ENCODE measurements at places on chromosomes 7 and 10.
A peak's percentile ranks its signal among the peaks of the same experiment; 100 is the strongest.

DNA sequence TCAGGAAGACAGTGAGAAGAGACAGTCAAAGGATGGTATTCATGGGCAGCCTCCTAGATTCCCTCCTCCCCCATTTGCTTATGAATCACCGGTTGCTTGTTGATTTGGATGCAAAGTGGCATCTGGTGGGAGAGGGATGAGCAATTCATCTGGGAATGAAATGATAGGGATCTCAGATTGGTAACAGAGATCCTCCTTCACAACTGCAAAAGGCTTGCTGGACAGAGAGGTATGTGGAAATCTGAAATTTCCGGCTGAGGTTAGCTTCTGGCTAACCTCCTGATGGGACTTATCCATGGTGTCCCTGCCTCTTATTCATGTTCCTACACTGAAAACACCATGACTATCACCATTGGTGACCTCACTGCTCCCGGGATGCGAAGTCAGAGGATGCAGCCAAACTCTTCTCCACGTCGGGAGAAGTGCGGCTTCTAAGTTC is 48.4 kb upstream of the PODXL start:
- ATAC-seq, result no peak

GRCh38 chr10:91313-91712 is 42.2 kb upstream of the TUBB8 start:
- no peak for ATAC-seq

- ATAC-seq, result no peak
Observed at GRCh38 chr10:21604651-21605050, 70.6 kb downstream of the MLLT10 start.

GRCh38 chr10:111316722-111317212 is 239.9 kb downstream of the ADRA2A start:
- ATAC-seq, result no peak

GRCh38 chr7:121878918-121879464 is 6.0 kb downstream of the PTPRZ1 start:
- no peak for ATAC-seq

GRCh38 chr10:127384532-127384931 is 164.6 kb upstream of the NPS start:
- ATAC-seq, result no peak

DNA sequence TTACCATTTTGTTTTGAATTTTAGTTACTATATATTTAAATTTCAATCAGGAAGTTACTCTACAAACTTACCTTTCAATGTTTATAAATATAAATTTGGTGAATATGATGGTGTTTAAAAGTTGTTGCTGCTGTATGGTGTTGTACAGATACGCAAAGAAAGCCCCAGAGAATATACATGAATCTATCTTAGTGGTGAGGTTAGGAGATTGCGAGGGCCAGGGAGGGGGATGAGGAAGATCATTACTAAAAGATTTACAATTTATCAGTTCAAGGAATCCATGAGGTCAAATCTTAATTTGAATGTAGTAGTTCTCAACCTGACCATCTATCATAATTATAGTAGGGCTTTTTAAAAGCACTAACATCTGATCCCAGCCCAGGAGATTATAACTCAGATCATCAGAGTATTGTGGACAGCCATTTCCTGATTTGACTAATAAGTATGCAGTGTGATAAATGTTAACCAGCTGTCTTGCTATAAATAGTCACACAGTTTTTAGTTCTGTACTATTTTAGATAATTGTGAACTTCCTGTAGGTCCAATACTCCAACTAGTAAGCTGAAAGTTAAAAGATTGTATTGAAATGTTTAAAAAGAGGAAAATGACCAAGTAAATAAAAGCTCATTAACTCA is 23.6 kb downstream of the FAM3C start:
- peak; percentile 91 for ATAC-seq

GRCh38 chr10:91198781-91199180 is 21.7 kb upstream of the PCGF5 start:
- peak; percentile 37 for ATAC-seq

DNA sequence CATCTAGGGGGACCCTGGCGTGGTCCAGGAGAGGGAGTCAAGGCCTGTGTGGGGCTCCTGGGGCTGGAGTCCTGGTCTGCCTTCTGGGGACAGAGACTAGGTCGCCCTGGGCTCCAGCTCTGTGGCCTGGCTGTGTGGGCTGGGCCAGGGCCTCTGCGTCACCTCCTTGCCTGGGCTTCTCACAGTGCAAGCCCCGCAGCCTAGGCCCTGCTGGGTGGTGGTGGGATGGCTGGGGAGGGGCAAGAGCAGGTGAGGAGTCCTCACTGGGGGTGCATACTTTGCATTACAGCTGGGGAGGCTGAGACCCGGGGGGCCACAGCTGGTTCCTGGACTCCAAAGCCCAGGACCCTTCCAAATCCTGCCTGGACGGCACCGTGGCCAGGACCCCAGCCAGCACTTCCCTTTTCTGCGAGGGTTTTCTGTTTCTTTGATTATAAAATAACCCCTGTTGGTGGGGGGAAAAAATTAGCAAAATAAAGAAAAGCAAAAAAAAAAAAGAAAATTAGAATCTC is 23.5 kb downstream of the PWWP2B start:
- ATAC-seq, result no peak

DNA sequence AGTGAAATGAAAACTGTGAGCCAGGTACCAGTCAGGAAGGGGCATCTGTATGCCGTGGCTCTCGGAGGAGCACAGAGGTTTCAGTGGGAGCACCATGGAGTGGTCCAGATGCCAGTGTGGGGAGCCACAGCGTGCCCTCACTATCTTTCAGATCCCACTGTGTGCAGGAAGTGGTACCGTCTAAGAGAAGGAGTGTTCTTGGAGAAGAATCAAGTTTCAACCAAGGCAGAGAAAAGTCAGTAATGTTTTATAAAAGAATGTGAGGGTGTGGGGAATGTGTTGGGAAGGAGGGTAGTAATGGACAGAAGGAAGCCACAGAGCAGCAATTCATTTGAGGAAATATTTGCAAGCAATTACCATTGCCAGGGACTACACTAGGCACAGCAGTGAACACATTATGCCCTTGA is 35.6 kb downstream of the PRKAR2B start:
- ATAC-seq, result no peak

- ATAC-seq, result no peak
Observed at GRCh38 chr10:59098387-59098786, 78.1 kb upstream of the PHYHIPL start.

GRCh38 chr10:22103701-22104470 is 100.4 kb upstream of the DNAJC1 start:
- ATAC-seq, result peak; percentile 55

- no peak for ATAC-seq
Observed at GRCh38 chr10:12650538-12651298, 301.4 kb downstream of the CAMK1D start.

DNA sequence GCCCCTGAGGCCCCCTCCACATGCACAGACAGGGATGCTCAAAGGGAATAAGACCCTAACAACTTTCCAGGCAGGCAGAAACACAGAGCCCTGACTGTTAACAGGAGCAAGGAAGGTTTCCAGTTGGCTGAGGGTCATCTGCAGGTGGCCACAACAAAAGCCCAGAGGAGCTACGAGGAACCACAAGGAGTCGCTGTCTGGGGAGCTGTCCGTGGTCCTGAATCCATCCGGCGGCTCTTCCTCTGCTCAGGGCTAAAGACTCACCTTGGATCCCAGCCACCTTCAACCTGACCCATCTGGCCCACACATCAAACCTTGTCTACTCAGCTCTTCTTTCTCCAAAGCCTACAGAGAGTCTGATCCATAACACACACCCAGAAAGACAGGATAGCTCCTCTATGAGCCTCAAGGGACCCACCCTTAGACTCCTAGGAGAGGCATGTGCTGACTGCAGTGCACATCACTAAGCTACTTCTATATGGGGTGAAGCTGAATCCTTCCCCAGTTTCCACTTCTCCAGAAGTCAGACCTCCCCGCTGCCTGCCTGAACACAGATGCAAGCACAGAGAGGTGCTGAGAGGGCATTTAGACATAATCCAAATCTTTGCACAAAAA is 104.0 kb downstream of the SLIT1 start:
- peak; percentile 58 for ATAC-seq

- ATAC-seq, result no peak
Observed at GRCh38 chr10:96074776-96075175, 31.4 kb downstream of the CCNJ start.

GRCh38 chr7:134986363-134987251 is at the start of gene AGBL3:
Gene AGBL3, plus strand, starts transcription at chr7:134986508. Its CDS starts 1,426 bp downstream, at chr7:134987934.
- peak; percentile 96 for ATAC-seq

DNA sequence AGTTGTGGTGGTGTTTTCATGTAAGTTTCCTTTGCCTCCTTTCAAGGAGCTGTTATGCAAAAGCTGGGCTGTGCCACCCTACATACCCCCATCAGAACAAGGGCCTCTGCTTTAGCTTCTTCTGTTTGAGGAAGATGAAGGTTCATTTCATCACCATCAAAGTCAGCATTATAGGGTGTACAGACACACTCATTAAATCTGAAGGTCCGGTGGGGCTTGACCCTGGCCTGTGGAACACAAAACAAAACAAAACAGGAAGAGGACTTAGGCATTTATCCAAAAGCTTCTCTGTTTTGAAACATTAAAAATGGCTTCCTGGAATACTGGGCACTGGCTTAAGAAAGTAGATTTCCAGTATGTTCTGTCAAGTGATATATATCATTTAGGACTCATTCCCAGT is 15.8 kb downstream of the POLR3A start:
- no peak for ATAC-seq

DNA sequence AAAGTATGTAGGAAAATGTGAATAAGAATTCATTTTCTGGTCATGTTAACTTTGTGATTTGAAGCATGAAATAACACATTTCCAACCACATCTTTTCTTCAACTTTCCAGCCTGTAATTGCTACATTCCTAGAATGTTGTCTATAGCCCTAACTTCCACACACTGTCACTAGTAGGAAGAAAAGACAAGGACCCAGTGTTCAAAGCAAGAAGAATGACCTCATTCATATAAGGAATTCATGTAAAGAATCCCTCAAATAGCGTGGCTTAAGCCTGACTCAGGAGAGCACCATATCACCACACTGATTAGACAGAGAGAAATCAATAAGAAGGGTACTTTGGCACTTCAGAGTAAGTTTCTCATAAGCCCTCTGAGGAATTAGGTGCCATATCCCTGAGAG is 318.7 kb upstream of the CHRM2 start:
- no peak for ATAC-seq

DNA sequence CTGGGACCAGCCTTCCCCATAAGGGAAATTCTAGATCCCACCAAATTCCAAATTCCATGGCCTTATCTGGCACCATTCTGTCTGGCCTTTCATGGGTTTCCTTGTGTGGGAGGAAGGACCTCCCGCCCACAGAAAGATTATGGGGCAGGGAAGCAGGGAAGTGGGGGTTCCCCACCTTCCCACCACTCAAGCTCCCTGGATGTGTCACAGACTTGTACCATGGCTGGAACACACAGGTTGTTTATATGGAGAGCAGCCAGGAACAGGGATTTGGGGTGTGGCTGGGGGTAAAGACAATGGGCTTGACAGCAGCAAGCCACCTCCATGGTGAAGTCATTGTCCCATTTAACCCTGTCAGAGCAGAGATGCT is 18.3 kb downstream of the UNC5B start:
- ATAC-seq, result no peak

DNA sequence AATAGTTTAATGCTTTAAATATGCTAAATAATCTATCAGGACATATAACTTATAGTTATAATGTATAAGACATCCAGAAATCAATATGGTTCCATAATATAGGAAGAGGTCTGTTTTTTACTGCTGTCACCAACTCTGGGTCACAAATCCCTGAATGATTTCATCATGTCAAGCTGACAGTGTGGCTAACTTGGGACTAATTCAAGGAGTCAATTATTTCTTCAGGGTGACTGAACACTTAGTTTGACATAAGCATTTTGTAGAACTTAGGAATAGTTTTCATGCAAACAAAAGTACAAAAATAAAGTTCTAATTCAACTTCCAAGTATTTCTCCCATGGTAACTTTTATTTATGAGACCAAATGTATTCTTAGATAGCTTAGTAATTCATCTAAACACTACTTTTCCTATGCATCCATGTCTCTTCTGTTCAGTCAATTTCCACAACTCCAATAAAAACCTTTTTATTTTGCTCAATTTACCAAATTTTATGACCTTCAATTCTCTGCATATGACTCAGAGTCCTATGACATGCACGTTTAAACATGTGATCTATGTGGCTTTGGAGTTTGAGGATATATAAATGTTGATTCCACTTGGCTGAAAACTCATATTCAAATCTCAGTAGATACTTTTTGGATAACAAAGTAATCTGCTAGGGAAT is 40.3 kb upstream of the GNAT3 start:
- ATAC-seq, result no peak
